ENCODE measurements at places on chromosomes 3 and 15. TPM values are rescaled to one million over a fixed set of nuclear protein-coding genes. Genes with fewer than 3 reads are reported as not detected.
A peak's percentile ranks its signal among the peaks of the same experiment; 100 is the strongest.

GRCh38 chr3:177499779-177500423 is 302.6 kb upstream of the TBL1XR1 start:
- no peaks in the 10 kb centered on the region for H3K27me3 ChIP-seq
- DNase-seq = no peak
- no peak overlapping the region for H3K27ac ChIP-seq
- no peaks in the 10 kb centered on the region for H3K36me3 ChIP-seq

The CA12 gene
- 0.09 TPM for polyA plus RNA-seq

- H3K4me3 ChIP-seq = no peak overlapping the region
- H3K27me3 ChIP-seq = no peaks in the 10 kb centered on the region
- no peak overlapping the region for H3K27ac ChIP-seq
- no peaks in the 10 kb centered on the region for H3K36me3 ChIP-seq
- peaks cover 14% of the 10 kb centered on the region for H3K4me1 ChIP-seq
- no peak for DNase-seq
Measured at GRCh38 chr3:172513488-172513887, 9.7 kb downstream of the TNFSF10 start.

GRCh38 chr3:66239513-66240123 is 18.8 kb downstream of the SLC25A26 start:
- H3K4me3 ChIP-seq = no peak overlapping the region
- H3K27ac ChIP-seq = no peak overlapping the region
- no peaks in the 10 kb centered on the region for H3K4me1 ChIP-seq
- no peak for DNase-seq

The INAFM2 gene
- 14.5 TPM for polyA plus RNA-seq

GRCh38 chr3:194893121-194893987 is 207.7 kb downstream of the FAM43A start:
- DNase-seq = no peak
- no peak overlapping the region for H3K27ac ChIP-seq
- H3K27me3 ChIP-seq = no peaks in the 10 kb centered on the region
- no peaks in the 10 kb centered on the region for H3K4me1 ChIP-seq

The P2RY13 gene
- 0.03 TPM for polyA plus RNA-seq

DNA sequence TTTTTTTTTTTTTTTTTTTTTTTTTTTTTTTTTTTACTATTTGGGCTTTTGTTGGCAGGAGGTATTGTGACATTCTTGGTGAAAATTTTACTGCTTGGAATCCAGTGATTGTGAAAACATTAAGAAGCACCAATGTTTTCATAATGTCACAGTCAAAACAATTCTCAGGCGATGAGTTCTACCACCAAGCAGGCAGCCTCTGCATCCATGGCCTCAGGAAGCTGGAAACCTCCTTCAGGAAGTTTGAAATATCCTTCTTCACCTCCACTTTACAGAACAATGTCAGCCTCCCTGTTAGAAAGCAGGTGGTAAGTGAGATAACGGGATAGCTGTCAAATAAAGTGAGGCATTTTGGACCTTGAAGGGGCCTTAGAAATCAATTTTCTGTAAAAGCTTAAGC is 98.3 kb downstream of the MEX3B start:
- H3K36me3 ChIP-seq = no peaks in the 10 kb centered on the region
- no peak for DNase-seq
- no peak overlapping the region for H3K4me3 ChIP-seq
- no peaks in the 10 kb centered on the region for H3K27me3 ChIP-seq

DNA sequence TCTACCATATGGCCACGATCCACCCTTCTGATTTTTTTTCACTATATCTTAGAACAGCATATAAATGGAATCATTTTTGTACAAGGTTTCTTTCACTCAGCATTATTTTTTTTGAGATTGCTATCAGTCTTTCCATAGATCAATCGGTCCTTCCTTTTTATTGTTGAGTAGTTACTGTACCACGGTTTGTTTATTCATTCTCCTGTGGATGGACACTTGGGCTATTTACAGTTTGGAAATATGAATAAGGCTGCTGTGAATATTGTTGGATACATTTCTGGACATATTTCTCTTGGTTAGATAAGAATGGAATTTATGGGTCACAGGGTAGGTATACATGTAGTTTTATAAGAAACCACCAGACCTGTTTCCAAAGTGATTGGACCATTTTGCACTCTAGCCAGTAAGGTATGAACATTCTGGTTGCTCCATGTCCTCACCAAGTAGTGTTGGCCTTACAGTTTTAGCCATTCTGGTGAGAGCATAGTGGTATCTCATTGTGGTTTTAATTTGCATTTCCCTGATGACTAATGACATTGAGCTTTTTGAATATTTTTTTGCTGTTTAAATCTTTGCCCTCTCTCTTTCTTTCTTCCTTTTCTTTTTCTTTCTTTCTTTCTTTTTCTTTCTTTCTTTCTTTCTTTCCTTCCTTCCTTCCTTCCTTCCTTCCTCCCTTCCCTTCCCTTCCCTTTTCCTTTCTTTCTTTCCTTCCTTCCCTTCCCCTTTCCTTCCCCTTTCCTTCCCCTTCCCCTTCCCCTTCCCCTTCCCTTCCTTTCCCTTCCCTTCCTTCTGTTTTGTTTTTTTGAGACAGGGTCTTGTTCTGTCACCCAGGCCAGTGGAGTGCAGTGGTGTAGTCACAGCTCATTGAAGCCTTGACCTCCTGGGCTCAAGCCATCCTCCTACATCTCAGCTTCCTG is 49.2 kb downstream of the LRRK1 start:
- no peak for DNase-seq
- H3K4me3 ChIP-seq = no peak overlapping the region
- H3K27ac ChIP-seq = no peak overlapping the region

GRCh38 chr3:190003681-190004123 is 117.0 kb downstream of the P3H2 start:
- no peaks in the 10 kb centered on the region for H3K4me1 ChIP-seq
- H3K36me3 ChIP-seq = no peaks in the 10 kb centered on the region
- H3K27ac ChIP-seq = no peak overlapping the region
- no peak for DNase-seq
- H3K27me3 ChIP-seq = no peaks in the 10 kb centered on the region

DNA sequence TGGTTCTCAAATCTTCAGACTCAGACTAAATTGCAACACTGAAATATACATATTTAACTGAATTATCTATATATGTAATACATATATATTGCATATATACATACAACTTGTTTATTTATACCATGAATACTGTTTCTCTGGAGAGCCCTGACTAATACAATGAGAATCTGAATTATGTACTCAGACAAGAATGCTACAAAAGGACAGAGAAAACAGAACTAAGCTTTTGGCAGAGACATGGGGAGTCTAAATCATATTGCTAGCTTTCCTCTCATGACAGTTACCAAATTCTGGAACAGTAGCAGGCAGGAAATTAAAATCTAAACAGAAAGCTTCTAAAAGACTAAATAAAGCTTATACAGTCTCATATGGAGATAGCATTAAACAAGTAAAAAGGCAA is 142.4 kb upstream of the KCNMB2 start:
- DNase-seq = no peak
- H3K4me3 ChIP-seq = no peak overlapping the region
- H3K27me3 ChIP-seq = no peaks in the 10 kb centered on the region
- H3K4me1 ChIP-seq = no peaks in the 10 kb centered on the region
- H3K27ac ChIP-seq = no peak overlapping the region
- no peaks in the 10 kb centered on the region for H3K36me3 ChIP-seq

GRCh38 chr3:57794951-57795350 is 38.8 kb downstream of the SLMAP start:
- no peaks in the 10 kb centered on the region for H3K27me3 ChIP-seq
- peaks cover 28% of the 10 kb centered on the region for H3K4me1 ChIP-seq
- H3K27ac ChIP-seq = no peak overlapping the region
- no peak overlapping the region for H3K4me3 ChIP-seq
- no peaks in the 10 kb centered on the region for H3K36me3 ChIP-seq

DNA sequence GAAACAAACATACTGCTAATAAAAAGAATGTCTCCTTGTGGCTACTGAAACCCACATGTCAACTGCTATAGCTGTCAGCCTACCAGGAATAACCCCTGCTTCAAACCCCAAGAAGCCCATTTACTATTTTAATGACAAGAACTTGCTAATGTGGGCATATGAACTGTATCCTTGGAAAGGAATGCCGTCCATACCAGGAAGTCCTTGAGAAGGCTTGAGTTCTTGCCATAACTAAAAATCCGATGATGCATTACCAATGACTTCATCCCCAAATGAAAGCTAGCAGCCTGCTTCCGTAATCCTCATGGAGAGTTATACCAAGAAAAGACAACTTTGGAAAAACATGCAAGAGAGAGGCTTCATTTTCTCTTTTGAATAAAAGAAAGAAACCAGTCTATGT is 34.8 kb downstream of the MINDY4B start:
- H3K4me3 ChIP-seq = no peak overlapping the region
- no peak for DNase-seq
- no peaks in the 10 kb centered on the region for H3K4me1 ChIP-seq
- H3K36me3 ChIP-seq = no peaks in the 10 kb centered on the region

The VILL gene
- polyA plus RNA-seq = 1.3 TPM

The POLG gene
- polyA plus RNA-seq = 64.5 TPM

The SLC15A2 gene
- polyA plus RNA-seq = 0.36 TPM

DNA sequence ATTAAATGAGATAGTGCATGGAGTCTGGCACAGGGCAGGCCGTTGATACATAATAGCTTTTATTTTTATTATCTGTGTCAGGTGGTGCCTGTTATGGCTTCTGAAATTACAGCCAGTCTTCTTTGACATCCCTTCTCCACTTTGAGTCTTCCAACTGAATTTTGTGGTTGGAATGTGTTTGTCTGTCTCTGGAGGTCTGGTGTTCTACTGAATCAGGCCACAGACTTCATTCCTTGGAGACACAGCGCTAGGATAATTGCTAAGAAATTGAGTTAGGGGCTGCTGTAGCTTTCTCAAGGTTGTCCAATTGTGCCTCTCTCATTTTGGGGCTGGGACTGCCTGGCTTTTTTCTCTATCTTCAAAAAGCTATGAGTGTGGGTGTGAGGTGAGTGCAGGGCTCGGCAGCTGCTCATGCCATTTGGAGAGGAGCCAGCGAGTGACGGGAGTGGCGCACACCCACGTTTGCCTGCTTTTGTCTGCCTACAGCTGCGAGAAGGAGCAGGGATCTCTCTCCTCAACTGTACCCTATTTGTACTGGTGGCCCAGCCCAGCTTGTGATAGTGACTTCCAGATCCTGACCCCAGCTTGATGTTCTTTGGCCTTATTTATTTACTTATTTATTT is 49.8 kb upstream of the SYN2 start:
- no peak overlapping the region for H3K27ac ChIP-seq
- no peaks in the 10 kb centered on the region for H3K4me1 ChIP-seq
- H3K4me3 ChIP-seq = no peak overlapping the region
- no peaks in the 10 kb centered on the region for H3K36me3 ChIP-seq
- no peaks in the 10 kb centered on the region for H3K27me3 ChIP-seq

- H3K36me3 ChIP-seq = no peaks in the 10 kb centered on the region
- no peak for DNase-seq
- H3K4me1 ChIP-seq = peaks cover 32% of the 10 kb centered on the region
Measured at GRCh38 chr3:24451461-24452099, 43.1 kb downstream of the THRB start.

- no peak overlapping the region for H3K27ac ChIP-seq
- no peak overlapping the region for H3K4me3 ChIP-seq
- H3K4me1 ChIP-seq = peaks cover 20% of the 10 kb centered on the region
- H3K36me3 ChIP-seq = no peaks in the 10 kb centered on the region
- DNase-seq = no peak
Measured at GRCh38 chr3:120028271-120029047, 65.8 kb downstream of the GSK3B start.

GRCh38 chr3:115512565-115513415 is 110.5 kb upstream of the GAP43 start:
- no peak overlapping the region for H3K27ac ChIP-seq
- no peaks in the 10 kb centered on the region for H3K4me1 ChIP-seq
- DNase-seq = no peak
- peak overlapping the region; percentile 66 for H3K4me3 ChIP-seq

GRCh38 chr3:38254872-38255271 is 10.7 kb upstream of the SLC22A13 start:
- H3K4me1 ChIP-seq = no peaks in the 10 kb centered on the region
- DNase-seq = no peak
- H3K27me3 ChIP-seq = no peaks in the 10 kb centered on the region
- H3K27ac ChIP-seq = no peak overlapping the region
- H3K36me3 ChIP-seq = peaks cover 52% of the 10 kb centered on the region

GRCh38 chr3:169710619-169711018 is 47.1 kb upstream of the MECOM start:
- no peaks in the 10 kb centered on the region for H3K27me3 ChIP-seq
- H3K36me3 ChIP-seq = no peaks in the 10 kb centered on the region
- H3K4me3 ChIP-seq = no peak overlapping the region
- DNase-seq = no peak
- H3K4me1 ChIP-seq = no peaks in the 10 kb centered on the region

GRCh38 chr3:5055357-5056110 is 66.6 kb upstream of the ARL8B start:
- no peaks in the 10 kb centered on the region for H3K27me3 ChIP-seq
- no peak overlapping the region for H3K4me3 ChIP-seq
- no peak for DNase-seq

DNA sequence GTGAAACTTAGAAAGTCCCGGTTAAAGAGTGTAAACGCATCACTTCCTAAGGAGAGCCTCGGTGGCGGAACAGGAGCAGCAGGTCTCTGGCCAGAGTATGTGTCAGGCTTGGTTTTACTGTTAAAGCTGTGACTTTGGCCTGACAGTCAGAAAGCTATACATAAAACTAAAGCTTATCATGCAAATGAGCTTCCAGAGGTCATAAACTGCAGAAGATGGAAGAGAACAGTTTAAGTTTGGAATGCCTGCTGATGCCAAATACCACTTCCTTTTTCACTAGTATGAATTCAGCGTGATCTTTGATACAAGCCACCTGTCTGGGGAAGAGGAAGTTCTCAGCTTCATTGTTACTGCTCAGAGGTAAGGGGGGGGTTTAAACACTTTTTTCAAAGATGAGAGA is 125.1 kb upstream of the CTDSPL start:
- H3K4me3 ChIP-seq = no peak overlapping the region
- DNase-seq = no peak
- H3K36me3 ChIP-seq = no peaks in the 10 kb centered on the region

- H3K36me3 ChIP-seq = no peaks in the 10 kb centered on the region
- no peak overlapping the region for H3K27ac ChIP-seq
- H3K4me1 ChIP-seq = no peaks in the 10 kb centered on the region
- no peak overlapping the region for H3K4me3 ChIP-seq
- DNase-seq = no peak
- H3K27me3 ChIP-seq = no peaks in the 10 kb centered on the region
Measured at GRCh38 chr3:85252686-85253085, 293.9 kb downstream of the CADM2 start.

DNA sequence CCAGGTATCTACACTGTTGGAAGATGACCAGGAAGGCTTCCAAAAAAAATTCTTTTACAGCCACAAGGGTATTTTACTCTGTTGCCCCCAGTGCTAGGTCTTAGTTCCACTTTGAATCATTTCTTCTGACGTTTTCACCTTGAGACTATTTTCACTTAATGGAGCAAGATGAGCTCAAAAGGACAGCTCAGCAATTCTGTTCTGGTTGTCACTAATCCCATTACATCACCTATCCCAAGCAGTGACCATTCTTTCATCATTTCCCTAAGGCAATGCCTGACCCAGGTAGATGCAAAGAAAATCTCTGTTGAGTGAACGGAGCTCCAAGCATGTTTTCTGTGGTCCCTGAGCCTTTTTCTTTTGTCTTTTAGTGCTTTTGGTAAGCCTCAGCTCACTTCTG is 210.0 kb downstream of the KCNAB1 start:
- DNase-seq = no peak
- no peak overlapping the region for H3K4me3 ChIP-seq
- H3K36me3 ChIP-seq = no peaks in the 10 kb centered on the region
- no peaks in the 10 kb centered on the region for H3K27me3 ChIP-seq

Data from psoas muscle (tissue), 8 donors.